SK-N-SH (cell line): ENCODE measurements at places on chromosomes 12 and 14. TPM values are rescaled to one million over a fixed set of nuclear protein-coding genes. Genes with fewer than 3 reads are reported as not detected.

- DNase-seq = no peak
Measured at GRCh38 chr14:91751719-91752118, 19.8 kb upstream of the CATSPERB start.

GRCh38 chr12:128133321-128134073, 133.5 kb upstream of the TMEM132C start:
- DNase-seq = no peak

The ACOT6 gene
- polyA plus RNA-seq = not detected in 2 replicates

- no peak for DNase-seq
Measured at GRCh38 chr12:82047446-82047845, 288.3 kb upstream of the PPFIA2 start.

DNA sequence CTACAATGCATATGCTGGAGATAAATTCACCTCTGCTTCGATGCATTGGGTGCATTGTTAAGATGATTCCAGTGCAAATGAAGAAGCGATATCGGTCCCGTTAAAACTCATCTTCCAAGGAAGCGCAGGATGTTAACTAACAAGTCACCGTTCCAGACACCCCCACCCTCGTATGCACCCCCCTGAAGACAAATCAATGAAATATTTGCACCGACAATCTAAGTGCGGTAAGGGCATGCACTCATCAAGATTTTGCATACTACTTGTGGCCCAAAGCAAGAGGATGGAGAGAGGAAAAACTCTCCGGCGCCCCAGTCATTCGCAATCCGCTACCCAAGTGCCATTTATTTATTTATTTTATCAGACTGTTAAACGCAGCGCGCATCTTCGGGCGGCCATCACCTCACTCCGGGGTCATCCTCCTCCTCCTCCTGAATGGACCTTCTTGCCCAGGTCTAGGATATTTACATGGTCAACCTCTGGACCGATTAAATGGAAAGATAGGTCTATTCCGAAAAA, 1.2 kb downstream of the NOVA1 start:
- no peak for DNase-seq

GRCh38 chr12:105113094-105113493, 5.6 kb downstream of the WASHC4 start:
- no peak for DNase-seq
